ENCODE measurements at places on chromosomes 13 and 19.

GRCh38 chr13:20825477-20825875 lies 51.7 kb upstream of the EEF1AKMT1 start:
- DNase-seq, result no peak

GRCh38 chr13:38537051-38537450 lies 149.8 kb upstream of the FREM2 start:
- DNase-seq, result no peak

DNA sequence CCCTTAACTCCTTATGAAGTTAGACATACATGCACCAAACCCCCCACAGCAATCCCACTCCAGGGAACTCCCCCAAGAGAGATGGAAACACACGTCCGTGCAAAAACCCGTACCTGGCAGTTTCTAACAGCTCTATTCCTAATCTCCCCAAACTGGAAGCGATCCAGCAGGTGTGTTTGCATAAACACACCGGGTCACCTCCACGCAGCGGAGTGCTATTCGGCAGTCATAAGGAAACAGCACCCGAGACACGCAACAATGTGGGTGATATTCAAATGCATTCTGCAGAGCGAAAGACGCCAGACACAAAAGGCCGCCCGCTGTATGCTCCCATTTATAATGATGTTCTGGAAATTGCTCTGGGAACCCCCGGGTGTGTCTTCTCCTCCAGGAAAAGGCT lies 6.8 kb upstream of the ZNRF4 start:
- DNase-seq, result no peak

DNA sequence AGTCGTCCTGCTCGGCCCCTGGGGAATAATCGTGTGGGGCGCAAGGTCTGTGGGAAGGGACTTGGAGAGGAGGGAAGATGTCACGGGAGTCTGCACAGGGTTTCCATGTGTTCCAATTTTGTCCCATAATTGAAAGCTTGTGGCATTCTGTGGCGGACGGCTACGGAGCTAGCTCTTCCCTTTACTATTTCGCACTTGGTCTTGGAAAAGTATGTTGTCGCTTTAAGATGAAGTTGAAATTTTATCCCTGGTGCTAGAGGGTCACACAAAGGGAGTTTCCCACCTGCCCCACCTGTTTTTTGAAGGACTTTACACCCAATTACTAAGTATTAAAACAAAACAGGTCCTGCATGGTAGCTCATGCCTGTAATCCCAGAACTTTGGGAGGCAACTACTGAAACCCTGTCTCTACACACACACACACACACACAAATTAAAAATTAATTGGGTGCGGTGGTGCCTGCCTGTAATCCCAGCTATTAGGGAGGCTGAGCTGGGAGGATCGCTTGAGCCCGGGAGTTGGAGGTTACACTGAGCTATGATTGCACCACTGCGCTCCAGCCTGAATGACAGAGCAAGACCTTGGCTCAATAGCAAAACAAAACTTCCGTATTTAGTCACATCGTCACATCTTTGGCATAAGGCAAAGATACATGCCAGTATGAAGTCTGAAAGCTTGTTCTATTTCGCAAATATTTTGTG lies 967 bp upstream of the TPT1 start:
- no peak for DNase-seq

- no peak for DNase-seq
These were observed 1.7 kb downstream of the PCDH8 start for GRCh38 chr13:52846567-52847321.

GRCh38 chr13:110444226-110444653 lies 117.3 kb downstream of the RAB20 start:
- no peak for DNase-seq

GRCh38 chr13:27138457-27139093 lies 33.0 kb downstream of the USP12 start:
- no peak for DNase-seq

DNA sequence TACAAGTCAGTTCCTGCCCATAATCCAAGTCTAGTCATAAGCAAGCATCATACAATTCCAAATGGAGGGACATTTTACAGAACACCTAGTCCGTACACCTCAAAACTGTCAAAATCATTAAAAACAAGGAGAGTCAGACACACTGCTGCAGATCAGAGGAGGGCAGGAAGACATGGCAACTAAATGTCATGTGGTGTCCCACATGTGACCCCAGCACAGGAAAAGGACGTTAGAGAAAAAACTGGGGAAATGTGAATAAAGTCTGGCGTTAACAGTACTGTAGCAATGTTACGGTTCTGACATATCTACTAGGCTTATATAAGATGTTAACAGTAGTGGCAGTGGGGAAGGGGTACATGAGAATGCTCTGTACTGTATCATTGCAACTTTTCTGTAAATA lies 2.3 kb downstream of the ZSCAN5A start:
- DNase-seq, result no peak

DNA sequence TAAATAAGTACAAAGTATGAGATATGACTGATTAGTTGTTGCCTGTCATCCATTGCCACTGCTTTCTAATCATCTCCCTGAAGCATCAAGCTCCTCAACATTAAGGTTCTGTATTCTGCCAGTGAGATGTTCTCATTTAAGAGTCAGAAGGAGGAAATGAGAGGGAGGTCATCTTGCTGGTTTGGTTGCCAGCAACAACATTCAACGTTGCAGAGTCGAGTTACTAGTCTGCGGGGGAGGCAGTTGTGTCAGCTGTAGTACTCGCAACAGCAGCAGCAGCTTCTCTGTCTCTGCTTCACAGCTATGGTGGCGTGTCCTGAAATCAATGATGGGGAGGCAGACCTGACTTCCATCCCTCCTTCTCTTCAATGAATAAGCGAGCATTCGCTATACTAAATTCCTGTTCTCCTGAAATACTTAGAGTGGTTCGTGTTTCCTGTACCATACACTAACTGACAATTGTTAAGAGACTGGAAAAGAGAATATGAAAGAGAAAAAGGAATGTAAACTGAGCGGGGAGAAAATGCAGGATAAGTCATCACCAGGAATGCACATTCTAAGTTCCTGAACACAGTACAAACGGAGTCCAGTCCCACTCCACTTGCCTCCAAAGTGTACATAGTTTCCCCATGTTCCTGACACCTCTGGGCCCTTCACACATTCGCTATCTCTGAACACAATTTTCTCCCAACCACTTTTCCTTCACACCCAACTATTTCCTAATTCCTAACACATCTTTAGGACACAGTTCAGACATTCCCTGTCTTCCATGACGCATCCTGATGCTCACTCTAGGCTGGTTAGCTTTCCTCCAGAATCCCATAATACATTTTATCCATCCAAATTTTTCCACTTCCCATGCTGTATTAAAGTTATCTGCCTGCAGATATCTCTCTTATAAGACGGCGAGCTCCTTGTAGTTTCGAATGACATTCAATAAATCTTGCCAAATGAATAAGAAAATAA lies 263.0 kb downstream of the KLF12 start:
- DNase-seq, result no peak

GRCh38 chr13:28346154-28346553 lies 148.8 kb downstream of the FLT1 start:
- no peak for DNase-seq

DNA sequence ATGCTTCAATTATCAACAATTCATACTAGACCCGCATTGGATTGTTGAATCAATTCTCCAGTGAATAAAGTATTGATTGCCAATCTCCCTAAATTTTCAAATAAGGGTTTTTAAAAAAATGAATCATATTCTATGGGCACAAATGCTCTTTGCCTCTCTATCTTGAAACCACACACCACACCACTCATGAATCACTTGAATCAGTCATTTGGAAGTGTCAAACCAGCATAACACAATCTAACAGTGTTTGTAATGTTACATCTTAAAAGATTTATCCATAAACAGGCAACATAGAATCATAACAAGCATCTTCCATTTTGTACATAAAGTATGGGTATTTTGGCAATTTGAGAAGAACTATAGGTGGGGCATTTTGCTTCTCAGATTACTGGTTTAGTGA lies 219.5 kb upstream of the MIR17HG start:
- DNase-seq, result no peak

GRCh38 chr13:40613914-40614313 lies 52.5 kb downstream of the FOXO1 start:
- DNase-seq, result no peak

DNA sequence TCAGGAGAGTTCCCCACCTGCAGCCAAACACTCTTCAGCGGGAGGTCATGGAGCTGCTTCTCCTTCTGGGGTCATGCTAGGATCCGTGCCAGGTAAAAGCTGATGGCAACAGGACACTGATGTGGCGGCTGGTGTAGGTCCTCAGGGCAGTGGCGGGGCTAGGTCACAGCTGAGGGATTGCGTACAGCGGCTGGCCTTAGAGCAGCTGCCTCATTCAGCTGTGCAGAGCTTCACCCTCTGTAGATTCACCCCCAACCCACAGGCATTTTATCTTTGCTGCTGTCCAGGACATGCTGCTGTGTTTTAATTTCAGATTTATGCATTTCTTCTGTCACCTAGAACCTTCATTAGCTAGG lies 2.3 kb downstream of the MCF2L start:
- no peak for DNase-seq

GRCh38 chr13:45393941-45394570 lies 24.1 kb downstream of the SLC25A30 start:
- DNase-seq, result no peak

DNA sequence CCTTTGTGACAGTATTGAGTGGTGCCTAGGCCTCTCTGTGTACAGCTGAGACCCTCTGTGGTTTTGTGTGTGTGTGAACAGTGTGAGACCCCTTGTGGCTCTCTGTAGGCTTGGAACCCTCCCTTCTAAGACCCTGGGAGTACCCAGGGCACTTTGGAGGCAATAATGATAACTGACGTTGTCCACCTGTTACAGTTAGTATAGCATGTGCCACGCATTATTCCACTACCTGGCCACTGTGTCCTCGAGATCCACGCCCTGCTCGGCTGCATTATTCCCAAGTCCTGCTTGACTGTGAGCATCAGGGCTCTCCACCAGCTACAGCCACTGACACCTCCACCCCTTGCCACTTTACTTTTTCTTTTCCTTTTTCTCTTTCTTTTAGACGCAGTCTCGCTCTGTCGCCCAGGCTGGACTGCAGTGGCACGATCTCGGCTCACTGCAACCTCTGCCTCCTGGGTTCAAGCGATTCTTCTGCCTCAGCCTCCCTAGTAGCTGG lies 2.0 kb downstream of the GRAMD1A start:
- no peak for DNase-seq

DNA sequence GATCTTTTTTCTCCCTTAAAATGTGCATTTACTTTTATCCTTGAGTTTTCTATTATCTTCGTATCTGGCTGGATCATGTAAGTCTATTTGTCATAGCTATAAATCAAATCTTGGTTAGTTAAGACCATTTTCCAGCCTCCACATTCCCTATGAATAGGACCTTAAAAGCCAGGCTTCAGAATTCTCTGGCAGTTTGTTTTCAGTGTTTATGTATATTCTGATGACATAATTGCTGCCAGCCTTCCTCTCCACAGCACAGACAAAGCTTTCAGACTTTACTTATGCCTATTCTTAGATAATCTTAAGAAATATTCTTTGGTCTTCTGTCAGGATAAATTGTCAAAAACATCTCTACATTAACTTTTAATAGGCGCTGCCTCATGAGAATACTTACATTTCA lies 870.8 kb upstream of the SPRY2 start:
- DNase-seq, result no peak

- no peak for DNase-seq
These were observed 166.2 kb downstream of the FGF14 start for GRCh38 chr13:102235689-102236088.

GRCh38 chr13:110630566-110631119 lies 15.3 kb downstream of the NAXD start:
- DNase-seq, result no peak

DNA sequence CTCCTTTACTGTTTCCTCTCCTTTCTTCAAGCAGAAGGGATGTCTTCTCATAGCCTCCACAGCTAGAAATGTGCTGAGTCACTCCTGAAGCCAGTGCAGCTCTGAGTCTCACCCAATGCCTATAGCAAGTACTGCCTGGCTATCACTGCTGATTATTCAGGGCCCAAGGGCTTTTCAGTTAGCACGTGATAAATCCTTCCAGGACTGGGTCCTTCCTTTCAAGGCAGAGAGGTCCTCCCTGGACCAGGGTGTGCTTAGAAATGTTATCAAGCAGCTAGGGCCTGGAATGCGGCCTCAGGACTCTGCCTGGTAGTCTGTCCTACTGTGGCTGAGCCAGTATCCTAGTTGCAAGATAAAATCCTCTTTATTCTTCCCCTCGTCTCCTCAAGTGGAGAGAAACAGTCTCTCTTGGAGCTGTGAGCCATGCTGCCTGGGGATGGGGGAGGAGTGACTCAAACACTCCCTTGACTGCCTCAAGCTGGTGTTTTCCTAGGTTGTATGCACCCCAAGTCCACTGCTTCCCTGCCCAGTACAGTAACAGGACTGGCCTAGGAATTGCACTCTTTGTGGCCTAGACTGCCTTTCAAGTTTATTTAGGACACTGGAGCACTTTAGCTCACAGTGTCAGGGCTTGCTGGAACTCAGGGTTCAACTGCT lies 198.7 kb upstream of the SERP2 start:
- no peak for DNase-seq

GRCh38 chr19:8113017-8113416 lies 36.4 kb downstream of the FBN3 start:
- no peak for DNase-seq

DNA sequence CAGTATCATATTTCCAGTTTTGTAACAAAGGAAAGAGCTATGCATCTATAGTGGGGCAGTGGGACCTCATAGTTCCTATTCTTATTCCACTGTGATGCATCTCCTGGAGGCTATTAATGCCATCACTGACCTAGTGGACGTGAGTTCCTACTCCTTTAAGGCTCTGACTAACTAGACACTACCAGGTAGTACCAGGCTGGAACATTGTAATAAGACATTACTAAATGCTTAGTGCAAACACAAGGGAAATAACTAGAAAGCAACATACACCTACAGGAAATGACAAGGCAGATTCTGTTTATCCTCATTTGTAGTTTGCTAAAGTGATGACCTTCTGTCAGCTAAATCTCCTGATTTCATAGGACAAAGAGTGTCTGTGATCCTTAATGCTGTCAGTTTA lies 192.5 kb downstream of the POSTN start:
- DNase-seq, result no peak

DNA sequence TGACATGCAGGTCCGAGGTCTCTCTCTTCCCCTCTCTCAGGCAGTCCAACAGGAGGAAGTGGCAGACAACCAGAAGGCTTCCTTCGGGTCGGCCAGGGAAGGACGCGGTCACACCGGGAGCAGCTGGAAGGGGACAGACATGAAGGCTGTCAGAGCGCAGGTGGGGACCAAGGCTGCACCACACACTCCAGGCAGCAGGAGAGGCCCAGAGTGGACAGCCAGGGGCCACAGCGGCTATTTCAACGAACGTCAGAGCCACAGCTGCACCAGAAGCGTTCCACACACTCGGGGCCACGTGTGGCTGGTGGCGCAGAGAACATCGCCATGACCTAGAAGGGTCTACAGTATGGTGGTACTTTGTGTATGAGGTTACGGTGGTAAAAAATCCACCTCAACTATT lies 16.0 kb upstream of the SLC39A3 start:
- no peak for DNase-seq

- no peak for DNase-seq
These were observed 3.7 kb upstream of the FCER2 start for GRCh38 chr19:7705387-7706187.

DNA sequence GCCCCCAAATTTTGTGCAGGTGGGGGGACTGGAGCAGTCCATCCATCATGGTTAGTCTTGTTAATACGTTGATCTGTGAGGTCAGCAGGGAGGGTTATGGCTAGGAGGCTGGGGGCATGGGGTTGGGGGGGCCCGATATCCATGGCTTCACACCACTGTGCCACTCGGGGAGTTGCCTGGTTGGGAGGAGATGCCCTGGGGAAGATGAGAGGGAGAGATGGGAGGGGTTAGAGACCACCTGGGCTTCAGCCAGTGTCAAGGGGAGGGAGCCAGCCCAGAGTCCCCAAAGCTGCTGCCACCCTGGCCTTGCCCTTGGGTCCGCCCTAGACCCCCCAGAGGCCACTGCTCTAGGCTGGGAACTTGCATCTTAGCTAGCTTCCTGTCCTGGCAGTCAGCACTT lies 1.8 kb upstream of the DMPK start:
- DNase-seq, result no peak

Data from stimulated activated CD8-positive, alpha-beta memory T cell treated with anti-CD3 and anti-CD28 coated beads, Interleukin-4, amount 100 ng/mL, for 1 hour (primary cell).